AG04450 (cell line): ENCODE measurements at places on chromosomes 5 and 9. TPM values are rescaled to one million over a fixed set of nuclear protein-coding genes. Genes with fewer than 3 reads are reported as not detected.

GRCh38 chr5:155089643-155090042 lies 76.1 kb downstream of the KIF4B start:
- DNase-seq: no peak

DNA sequence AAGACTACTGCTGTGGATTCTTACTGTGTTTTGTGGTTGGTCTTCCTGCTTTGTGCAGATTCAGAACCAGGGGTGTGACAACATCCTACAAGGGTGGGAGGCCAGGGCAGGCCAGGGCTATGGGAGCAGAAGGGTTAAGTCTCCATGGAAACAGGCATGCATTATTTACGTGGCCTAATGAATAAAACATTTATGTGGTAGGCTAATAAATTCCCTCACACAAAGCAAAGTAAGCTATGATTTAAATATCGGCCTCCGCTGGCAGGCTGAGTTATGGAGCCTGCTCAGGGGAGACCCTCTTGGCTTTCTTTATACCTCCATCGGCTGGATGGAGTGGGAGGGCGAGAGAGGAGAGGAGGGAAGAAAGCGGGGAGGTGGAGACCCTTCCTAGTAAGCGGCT lies 230.3 kb upstream of the MVB12B start:
- no peak for DNase-seq

DNA sequence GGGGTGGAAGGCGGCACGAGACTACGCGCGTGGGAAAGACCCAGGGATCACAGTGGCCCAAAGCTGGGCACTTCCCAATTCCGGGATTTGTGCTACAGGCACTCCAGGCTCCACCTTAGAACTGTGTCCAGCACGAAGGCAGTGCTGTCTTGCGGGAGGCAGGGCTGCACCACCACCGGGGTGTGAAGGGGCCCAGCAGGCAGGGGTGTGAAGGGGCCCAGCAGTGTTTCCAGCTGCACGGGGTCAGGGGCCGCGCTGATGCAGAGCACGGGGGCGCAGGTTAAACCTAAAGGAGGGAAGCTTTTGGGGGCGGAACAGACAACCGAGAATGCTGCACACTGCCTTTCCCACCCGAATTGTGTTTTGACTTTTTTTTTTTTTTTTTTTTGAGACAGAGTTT lies 1.1 kb upstream of the PDCD6 start:
- DNase-seq: no peak

GRCh38 chr9:117919538-117919937 lies 215.3 kb downstream of the TLR4 start:
- no peak for DNase-seq

GRCh38 chr9:133225171-133226011 lies 16.3 kb upstream of the OBP2B start:
- DNase-seq: no peak

DNA sequence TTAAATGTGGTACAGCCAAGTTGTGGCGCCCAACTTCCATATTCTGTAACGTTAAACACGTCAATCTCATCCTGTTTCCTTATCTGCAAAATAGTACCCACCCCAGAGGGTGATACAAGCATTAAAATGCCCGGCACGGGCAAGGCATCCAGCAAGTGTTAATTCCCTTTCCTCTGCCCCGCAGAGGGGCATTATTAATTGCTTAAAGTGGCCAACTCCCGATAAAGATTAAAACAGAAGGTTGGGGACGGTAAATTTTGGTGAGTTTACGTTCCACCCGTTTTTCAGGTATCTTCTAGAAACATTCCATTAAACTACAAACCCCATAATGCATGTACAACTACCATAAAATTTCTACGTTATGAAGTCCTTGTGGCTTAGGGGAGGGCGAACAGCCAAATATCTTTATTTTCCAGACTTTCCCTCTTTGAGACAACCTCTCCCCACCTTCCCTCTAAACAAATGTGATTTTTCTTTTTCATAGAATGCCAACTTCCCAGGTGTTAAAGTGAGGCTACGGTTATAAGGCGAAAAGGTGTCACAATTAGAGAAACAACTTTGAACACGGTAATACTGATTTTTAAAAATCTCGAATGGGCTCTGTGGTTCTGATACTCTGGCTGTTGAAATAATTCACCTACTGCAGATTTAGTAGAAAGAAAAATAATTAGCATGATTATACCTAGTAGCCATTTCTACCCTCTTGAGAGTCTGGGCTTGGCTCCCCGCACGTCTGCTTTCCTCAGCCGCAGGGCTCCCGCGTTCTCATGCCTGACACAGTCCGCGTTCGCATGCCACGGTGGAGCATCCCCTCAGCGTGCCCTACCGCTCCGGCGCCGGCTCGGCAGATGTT lies 1.2 kb upstream of the GPBP1 start:
- no peak for DNase-seq

- DNase-seq: no peak
Measured at GRCh38 chr9:70415041-70415440, 584 bp upstream of the KLF9 start.

PRR7 gene
- polyA plus RNA-seq: 1.0 and 1.6 TPM in 2 replicates

PCDHAC2 gene
- polyA plus RNA-seq: not detected in 2 replicates
